NCI-H510A treated with DMSO at 0.1 percent for 48 hours (cell line): ENCODE measurements at places on chromosomes 2 and 18.

- DNase-seq = no peak
These were observed 373.9 kb upstream of the CNTNAP5 start for GRCh38 chr2:123651151-123651550.

- no peak for DNase-seq
These were observed 809.2 kb downstream of the ERBB4 start for GRCh38 chr2:211729433-211729832.

GRCh38 chr2:214265991-214266489 lies 144.8 kb upstream of the VWC2L start:
- DNase-seq = no peak

DNA sequence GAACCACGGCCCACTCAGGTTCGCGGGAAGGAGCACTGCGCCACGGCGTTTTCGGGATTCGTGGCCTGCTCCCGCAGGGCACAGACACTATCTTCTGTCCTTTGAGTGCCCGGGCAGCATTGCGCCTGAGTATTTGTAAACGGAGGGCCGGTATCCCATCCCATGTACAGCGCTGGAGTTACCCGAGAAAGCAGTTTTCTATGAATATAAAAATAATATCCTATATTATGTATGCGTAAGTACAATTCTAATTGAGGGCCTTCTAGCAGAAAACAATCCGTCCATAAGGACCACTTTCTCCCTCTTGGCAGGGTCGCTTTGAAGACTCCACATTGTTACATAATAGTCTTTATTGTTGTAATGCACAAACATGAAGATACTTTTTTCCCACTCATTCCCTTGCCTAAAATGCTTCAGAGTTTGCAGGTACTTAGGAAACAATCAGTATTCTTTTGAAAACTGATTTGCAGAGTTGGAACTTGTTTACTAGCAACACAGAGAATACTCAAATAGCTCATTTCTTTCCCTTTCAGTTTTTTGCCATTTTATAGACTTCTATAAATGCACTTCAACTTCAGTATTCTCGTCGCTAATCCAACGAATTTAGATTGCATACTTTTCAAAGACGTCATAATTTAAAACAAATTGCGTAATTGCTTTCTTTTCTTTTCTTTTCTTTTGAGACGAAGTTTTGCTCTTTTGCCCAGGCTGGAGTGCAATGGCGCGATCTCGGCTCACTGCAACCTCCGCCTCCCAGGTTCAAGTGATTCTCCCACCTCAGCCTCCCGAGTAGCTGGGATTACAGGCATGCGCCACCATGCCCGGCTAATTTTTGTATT lies 1.0 kb upstream of the REV1 start:
- no peak for DNase-seq

GRCh38 chr18:25283781-25284180 lies 68.2 kb downstream of the ZNF521 start:
- no peak for DNase-seq

DNA sequence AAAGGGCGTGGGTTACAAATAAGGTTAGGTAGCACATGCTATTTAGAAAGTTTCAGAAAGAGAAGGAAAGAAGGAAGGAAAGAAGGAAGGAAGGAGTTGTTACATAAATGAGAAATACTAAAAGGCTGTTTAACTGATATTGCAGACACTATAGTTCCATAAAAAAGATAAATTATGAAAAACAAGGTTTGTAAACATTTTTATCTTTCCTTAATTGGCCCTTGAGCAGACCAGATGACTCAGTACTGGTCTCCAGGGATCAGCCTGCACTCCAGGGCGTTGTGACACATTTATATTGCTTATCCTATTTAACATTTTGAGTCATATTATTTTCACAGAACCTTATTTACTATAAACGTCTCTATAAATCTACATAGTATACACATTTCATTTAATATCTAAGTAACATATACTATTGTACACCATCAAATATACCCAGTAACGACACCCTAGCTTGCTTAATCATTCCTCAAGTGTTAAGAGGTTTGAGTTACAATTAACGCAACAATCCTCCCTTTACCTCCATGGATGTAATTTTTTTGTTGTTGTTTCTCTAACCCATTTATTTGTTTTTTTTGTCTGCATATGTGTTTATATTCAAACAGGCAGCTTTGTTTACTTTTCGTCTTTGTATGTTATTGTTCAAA lies 2.8 kb upstream of the RAB31 start:
- DNase-seq = no peak

- peak; percentile 94 for DNase-seq
These were observed 9.0 kb upstream of the TMBIM1 start for GRCh38 chr2:218301176-218301819.

- no peak for DNase-seq
These were observed 29.0 kb downstream of the LAMA3 start for GRCh38 chr18:23718243-23718720.

GRCh38 chr2:98457045-98457696 lies 12.5 kb downstream of the INPP4A start:
- no peak for DNase-seq

GRCh38 chr2:226048611-226049010 lies 649.1 kb downstream of the NYAP2 start:
- no peak for DNase-seq

DNA sequence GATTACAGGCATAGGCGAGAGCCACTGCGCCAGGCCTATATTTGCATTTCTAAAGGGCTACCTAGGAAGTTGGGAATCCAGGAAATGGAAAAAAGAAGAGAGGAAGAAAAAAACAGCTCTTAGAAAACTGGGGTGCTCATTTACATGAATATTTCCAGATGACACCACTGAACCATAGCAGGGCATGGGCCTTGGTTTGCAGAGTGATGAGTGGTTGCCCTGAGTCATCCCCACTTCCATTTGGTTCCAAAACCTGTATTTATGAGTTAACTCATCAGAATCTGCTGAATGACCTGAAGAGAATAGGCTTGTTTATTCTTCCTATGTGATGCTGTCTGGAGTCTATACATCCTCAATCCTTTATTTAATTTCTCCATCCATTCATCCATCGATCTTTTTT lies 36.2 kb downstream of the EHD3 start:
- DNase-seq = no peak

DNA sequence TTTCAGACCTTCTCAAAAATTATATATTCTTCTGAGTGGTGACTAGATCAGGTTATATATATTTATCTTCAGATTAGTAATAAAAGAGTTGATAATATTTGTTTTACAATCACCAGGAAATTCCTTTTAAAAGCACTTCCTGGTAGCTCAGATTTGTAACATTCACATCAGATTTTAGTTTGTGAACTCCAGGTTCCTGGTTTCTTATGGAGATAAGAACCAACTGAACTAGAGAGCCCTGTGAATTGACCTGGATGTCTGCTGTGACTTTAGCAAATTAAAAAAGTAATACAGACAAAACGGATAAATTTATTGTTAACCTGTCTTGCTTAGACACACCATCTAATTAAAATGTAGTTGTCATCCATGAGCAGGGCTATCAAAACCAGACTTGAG lies 868.7 kb downstream of the BCL11A start:
- no peak for DNase-seq

GRCh38 chr2:208985644-208986043 lies 438.2 kb upstream of the MAP2 start:
- DNase-seq = no peak

- DNase-seq = no peak
These were observed 390.6 kb downstream of the ERBB4 start for GRCh38 chr2:212147921-212148513.

- no peak for DNase-seq
These were observed 145.2 kb upstream of the TPO start for GRCh38 chr2:1268034-1268433.

DNA sequence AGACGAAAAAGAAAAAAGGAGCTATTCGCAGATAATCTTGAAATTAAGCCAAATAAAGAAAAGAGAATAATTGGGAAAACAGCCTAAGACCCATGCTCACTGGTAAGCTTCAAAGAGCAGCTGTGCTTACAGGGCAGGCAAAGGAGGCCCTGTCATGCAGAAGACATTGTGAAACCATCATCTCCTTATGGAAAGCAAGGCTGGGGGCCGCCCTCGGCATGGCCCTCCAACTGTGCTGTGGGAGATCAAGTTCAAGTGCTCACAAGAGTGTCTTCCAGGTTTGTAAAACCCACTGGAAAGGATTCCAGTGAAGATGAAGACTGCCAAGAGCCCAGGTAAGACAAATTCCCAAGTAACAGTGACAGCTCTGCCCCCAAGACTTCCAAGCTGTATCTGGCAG lies 32.2 kb downstream of the ACVR1 start:
- no peak for DNase-seq

GRCh38 chr2:148237911-148238310 lies 217.0 kb downstream of the MBD5 start:
- DNase-seq = no peak

GRCh38 chr2:237691029-237691907 lies 63.9 kb downstream of the LRRFIP1 start:
- no peak for DNase-seq

DNA sequence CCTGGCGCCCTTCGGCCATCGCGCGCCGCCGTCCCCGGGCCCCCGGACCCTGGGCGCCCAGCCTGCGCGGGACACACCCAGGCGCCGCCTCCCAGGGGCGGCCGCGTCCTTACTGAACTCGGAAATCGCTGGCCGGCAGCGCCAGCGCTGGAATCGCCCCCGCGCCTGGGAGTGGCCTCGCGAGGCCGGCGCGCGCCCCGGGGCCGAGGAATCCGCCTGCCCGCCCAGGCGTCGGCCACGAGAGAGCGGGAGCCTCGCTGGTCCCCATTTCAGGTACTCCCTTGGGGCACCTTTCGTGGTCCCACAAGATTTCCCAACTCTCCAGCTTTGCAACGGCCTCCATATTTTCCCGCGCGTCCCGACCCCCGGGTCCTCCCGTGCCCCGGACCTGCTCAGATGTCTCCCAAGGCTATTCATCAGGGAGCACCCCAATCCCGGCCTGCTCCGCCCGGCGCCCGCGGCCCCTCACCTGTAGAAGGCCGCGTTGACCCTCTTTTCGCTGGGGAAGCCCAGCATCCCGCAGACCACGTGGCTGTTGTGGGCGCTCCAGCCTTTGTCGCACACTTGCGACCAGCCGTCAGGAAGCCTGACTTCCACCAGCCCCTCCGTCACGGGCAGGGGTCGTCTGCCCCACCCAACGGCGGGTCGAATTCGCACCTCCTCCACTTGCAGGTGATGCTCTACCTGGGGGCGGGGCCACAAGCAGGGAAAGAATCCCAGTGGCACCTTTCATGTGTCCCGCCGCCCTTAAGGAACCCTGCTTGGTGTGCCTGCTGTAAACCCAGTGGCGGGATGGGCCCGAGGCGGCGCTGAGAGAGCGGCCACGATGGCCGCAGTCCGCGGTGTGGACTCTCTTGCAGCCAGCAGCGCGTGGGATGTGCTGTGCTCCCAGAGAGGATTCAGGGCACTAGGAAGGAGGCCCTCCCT lies 4.6 kb downstream of the LOXL3 start:
- DNase-seq = peak; percentile 82

DNA sequence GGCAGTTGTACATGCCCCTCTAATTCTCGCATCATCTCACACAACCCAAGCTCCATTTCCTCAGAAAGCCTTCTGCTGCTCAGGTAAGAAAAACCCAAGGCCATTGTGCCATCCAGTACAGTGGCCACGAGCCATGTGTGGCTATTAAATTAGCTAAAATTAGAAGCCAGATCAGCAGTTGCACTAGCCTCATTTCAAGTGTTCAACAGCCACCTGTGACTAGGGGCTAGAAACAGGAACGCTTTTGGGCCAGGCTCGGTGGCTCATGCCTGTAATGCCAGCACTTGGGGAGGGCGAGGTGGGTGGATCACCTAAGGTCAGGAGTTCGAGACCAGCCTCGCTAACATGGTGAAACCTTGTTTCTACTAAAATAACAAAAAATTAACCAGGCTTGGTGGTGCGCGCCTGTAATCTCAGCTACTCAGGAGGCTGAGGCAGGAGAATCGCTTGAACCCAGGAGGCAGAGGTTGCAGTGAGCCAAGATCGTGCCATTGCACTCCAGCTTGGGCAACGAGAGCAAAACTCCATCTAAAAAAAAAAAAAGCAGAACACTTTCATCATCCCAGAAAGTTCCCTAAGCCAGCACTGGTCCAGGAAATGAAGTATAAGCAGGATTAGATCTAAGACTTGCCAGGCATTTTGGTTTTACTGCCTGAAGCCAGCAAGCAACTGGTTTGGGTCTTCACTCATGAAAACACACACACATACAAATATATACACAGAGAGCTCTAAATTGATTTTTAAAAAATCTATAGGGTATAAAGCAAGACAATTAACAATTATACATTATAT lies 35.7 kb downstream of the ATP8B1 start:
- no peak for DNase-seq

DNA sequence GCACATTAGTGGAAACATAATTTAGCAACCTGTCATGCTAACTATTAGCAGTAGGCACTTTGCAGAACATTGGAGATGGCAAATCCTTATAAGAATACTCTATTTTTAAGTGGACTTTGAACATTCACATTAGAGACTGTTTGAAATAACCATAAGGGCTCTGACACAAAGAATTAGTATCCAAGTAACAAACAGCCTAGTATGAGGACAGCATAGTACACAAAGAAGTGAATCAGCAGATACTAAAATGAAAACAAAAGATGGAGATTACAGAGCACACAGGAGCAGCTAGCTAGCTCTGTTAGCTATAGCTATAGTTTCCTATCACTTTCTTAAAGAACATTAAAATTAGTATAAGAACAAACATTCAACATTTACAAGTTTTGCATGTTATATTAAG lies 256.3 kb upstream of the SPOPL start:
- no peak for DNase-seq

- DNase-seq = no peak
These were observed 147.9 kb downstream of the LNPK start for GRCh38 chr2:175854129-175854528.

DNA sequence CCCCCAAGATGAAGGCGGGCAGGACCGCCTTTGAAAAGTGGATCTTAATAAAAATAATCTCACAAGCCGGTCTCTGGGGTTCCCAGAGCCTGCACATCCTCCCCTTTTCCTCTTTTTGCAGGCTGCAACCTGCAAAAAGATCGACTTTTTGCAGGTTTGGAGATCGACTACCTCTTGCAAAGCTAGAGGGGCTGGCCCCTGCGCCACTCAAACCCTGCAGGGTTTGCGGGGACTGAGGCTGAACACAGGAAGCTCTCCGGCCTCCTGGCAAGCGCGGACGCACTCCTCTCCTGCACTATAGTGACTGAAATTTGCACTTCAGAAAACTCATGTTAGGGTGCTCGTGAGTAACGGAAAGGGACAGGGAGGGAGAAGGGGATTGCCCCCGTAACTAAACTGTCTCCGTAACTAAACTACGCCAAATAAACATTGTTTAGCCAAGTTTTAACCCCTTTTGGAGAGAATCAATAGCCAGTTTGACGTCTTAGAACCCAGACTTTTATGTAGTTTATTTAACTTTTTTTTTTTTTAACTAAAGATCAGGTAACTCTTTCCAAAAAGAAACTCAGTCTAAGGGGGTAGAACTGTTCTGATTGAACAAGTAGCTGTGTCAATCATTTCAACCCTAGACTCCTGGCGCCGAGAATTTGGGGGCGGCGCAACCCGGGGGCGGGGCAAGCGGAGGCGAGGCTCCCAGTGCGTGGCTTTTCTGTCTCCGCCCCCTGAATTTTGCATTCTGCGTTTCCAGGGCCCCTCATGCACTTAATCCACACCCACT lies 2.5 kb downstream of the IGFBP5 start:
- peak; percentile 88 for DNase-seq

- DNase-seq = peak; percentile 56
These were observed 51.8 kb downstream of the MTHFD2 start for GRCh38 chr2:74250189-74250631.
